ENCODE measurements at places on chromosomes 1 and 21.

DNA sequence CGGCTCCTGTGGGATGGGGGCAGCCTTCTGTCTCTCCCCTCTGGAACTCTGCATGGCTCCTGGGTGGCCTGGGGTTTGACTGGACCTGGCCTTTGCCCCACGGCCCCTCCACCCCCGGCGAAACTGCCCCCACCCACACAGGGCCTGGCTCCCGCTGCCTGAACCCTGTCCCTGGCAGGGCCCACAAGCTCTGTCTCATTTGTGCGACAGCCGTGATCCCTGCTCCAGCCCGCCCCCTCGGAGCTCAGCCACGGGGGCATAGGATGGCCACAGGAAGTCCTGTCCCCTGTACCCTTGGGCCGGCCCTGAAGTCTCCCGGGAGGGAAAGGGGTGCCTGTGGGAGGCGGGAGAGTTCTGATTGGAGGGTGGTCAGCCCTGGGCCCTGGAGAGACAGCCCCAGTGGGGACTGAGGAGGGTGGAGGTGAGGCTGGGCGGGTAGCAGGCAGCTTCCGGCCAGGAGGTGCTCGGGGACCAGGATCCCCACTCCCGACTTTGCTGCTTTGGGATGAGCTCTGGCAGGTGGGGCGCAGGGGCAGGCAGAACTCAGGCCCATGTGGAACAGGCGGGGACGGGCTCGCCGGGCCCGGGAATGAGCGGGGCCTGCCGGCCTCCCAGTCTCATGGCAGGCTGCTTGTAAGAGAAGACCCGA is 45.1 kb downstream of the SLX9 start:
- DNase-seq = no peak

- no peak for DNase-seq
These were observed 42.1 kb downstream of the POU2F1 start for GRCh38 chr1:167262836-167263235.

DNA sequence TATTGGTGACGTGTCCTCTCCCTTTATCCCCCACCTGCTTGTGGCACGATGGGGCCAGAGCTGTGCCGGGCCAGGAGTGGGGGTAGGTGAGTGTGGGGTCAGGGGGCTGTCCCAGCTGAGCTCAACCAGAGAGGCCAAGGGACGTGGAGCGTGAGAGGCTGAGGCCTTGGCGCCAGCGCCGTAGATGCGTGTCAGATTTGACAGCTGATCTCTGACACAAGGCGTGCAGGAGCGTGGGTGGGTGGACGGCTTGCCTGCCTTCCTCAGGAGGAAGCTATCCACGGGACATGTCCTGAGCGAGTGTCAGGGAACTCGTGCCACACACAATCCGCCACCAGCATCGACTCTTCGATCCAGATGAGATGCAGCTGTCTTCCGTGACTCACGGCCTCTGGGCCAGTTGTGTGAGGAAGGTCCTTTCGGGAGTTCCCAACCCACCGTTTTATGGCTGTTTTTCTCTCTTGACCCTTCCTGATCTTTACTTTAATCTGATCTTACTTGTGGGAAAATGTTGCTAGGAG is 56.7 kb downstream of the SPSB1 start:
- no peak for DNase-seq

- no peak for DNase-seq
These were observed 478 bp downstream of the MAD2L2 start for GRCh38 chr1:11680270-11681070.

GRCh38 chr21:45551316-45551715 is 9.1 kb upstream of the SLC19A1 start:
- no peak for DNase-seq

DNA sequence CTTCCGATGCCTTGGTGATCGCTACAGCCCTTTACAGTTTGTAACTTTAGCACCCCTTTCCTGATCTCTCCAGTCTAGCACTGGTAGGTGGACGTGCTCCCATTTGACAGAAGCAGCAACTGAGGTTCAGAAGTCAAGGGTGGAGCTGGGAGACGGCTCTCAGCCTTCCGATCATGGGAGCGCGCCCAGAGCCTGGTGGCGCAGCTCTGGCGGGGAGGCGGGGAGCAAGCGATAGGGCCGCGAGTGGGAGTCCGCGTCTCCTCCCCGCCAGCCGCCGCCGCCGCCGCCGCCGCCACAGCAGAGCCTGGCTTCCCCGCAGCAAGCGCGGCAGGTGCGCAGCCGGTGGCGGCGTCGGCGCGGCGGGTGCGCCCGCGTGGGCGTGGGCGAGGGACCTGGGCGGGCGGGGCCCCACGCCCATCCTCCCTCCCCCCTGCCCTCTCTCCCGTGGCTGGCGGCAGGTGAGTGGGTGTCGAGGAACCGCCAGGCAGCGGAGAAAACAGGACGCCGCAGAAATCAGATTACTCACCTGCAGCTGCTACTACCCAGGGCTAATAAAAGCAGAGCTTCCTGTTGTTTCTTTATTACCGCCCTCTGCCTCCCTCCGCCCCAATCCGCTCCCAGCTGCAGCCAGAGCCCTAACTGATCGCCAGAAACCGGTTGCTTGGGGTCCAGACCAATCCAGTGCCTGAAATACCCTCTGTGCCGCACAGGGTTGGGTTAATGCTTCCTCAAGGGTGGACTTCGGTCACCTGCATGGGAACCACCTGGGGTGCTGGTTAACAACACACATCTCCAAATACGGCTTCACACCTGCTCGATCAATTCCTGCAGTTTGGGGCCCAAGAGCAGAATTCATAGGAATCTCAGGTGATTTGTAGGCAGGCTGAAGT is 60.2 kb upstream of the ID3 start:
- peak; percentile 81 for DNase-seq

GRCh38 chr1:115296981-115297380 is 41.1 kb downstream of the NGF start:
- DNase-seq = no peak

GRCh38 chr1:173392895-173393658 is 84.1 kb upstream of the PRDX6 start:
- DNase-seq = no peak

DNA sequence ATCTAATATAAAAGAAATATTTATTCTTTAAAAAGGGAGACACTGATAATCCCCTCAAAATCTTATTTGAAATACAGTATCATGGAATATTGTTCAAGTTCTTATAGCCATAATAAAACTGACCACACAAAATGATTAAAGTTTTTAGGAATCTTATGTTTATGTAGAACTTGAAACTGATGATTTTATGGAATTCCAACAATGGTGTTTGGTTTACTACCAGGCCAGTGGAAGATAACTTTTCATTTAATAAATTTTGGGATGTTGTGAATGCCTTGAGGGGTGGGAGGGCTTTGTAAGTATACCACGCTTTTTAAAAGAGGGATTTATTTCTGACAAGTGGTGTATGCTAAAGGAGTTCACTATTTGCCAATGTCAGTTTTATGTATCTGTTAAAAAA is 87.7 kb downstream of the RAB3GAP2 start:
- DNase-seq = no peak

- no peak for DNase-seq
These were observed 28.8 kb downstream of the VANGL2 start for GRCh38 chr1:160429125-160429561.

GRCh38 chr1:186503190-186503589 is 42.3 kb upstream of the PDC start:
- no peak for DNase-seq

DNA sequence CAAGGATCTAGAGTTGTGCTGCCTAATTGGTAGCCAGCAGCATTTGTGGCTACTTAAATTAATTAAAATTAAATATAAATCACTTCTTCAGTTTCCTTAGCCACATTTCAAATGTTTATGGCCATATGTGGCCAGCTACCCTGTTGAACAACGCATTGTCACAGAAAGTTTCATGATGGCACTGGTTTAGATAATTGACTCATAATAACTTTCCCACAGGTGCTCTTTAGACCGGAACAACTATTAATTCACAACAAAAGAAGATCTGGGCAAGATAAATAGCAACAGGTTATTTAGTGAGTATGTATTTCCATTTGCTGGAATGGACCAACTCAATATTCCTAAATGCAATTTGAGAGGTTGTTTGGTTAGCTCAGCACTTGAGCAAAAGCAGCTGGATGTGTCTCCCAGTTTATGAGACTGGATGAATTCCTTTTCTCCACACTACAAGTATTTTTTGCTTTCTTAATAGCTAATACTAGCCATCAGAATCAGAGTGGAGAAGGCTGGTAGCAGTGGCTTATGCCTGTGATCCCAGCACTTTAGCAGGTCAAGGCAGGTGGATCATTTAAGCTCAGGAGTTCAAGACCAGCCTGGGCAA is 3.7 kb upstream of the AMIGO1 start:
- no peak for DNase-seq

- no peak for DNase-seq
These were observed 32.0 kb upstream of the EPHA8 start for GRCh38 chr1:22531251-22531650.

GRCh38 chr1:84365225-84366221 is 32.8 kb upstream of the DNASE2B start:
- DNase-seq = no peak

GRCh38 chr1:209696673-209697072 is 8.0 kb upstream of the HSD11B1 start:
- DNase-seq = no peak

- DNase-seq = no peak
These were observed 15.7 kb upstream of the ATP13A2 start for GRCh38 chr1:17027403-17027802.

DNA sequence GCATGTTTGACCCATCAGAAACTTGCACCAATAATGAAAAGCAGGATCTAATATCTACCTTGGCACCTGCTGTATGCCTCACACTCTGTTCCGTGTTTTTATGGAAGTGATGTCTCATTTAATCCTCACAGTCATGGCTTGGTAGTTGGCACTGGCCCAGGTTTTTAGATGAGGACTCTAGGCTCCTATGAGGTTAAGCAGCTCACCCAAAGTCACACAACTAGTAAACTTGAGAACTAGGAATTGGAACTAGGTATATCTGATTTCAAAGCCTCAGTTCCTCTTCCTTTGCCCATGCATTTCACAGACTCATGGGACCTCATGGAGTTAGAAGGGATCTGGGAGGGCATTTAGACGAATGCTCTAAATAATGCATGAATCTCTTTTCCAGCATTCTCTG is 21.3 kb upstream of the TARBP1 start:
- no peak for DNase-seq

DNA sequence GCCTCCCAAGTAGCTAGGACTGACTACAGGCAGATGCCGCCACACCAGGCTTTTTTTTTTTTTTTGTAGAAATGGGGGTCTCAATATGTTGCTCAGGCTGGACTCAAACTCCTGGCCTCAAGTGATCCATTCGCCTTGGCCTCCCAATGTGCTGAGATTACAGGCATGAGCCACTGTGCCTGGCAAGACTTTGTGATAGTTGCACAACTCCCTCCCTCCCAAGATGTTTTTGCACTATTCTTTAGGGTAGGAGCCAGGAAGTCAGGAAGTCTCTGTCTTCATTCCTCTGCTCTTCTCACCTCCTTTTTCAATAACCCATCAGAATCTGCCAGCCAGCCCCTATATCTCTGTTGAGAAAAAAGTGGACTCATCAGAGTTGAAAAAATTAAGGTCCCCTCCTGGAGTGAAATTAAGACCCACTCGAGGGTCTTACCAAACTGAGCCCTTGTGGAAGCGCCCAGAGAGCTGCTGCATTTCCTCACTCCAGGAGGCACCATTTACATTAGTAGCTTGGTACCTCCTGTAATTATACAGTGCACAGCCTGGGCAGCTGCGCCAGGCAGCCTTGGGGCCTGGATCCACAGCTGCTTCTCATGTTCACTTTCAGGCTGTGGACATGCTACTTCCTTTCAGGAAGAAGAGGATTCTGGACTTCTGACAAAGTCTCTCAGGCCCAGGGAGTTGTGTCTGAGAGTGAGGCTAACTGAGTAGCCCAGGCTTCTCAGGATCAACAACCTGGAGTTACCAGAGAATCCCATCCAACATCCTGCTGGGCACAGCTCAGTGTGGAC is 24.0 kb downstream of the TCEA3 start:
- DNase-seq = no peak

GRCh38 chr1:198113342-198113750 is 43.5 kb upstream of the NEK7 start:
- no peak for DNase-seq

GRCh38 chr1:56638248-56638647 is 6.9 kb upstream of the PRKAA2 start:
- DNase-seq = no peak

- no peak for DNase-seq
These were observed 68.4 kb downstream of the EPHB2 start for GRCh38 chr1:22778862-22779520.
